ENCODE measurements at places on chromosomes 1 and 21.

- DNase-seq = no peak
These were observed 12.6 kb downstream of the SZT2 start for GRCh38 chr1:43402089-43402865.

DNA sequence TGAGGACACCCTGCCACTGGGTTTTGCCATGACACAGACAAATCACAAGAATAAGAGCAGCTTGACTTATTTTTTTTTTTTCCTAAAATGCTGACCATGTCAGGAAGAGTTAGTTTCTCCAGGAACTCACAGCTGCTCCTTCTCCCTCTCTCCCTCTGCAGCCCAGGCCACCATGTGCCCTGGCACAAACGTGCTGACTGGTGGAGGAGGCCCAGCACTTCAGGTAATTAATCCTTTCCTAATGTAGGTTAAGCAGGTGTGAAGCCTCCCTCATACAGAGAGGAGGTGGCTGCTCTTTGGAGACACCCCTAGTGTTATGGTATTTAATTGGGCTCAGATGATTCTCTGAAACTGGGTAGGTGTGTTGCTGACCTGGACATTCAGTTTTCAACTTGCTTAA, 129.8 kb upstream of the USH2A start:
- DNase-seq = no peak

DNA sequence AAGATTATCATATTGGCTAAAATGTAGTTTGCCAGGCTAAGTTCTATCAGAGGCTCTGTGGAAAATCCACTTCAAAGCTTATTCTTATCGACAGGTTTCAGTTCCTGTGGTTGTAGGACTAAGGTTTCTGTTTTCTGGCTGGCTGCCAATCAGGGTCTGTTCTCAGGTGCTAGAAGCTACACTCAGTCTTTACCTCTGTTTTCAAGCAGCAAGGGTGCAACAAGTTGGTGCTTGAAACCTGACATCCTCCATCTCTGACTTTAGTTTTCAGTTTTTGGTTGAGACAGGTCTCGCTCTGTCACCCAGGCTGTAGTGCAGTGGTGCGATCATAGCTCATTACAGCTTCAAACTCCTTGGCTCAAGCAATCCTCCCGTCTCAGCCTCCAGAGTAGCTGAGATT, 15.3 kb upstream of the TMCO2 start:
- DNase-seq = no peak

DNA sequence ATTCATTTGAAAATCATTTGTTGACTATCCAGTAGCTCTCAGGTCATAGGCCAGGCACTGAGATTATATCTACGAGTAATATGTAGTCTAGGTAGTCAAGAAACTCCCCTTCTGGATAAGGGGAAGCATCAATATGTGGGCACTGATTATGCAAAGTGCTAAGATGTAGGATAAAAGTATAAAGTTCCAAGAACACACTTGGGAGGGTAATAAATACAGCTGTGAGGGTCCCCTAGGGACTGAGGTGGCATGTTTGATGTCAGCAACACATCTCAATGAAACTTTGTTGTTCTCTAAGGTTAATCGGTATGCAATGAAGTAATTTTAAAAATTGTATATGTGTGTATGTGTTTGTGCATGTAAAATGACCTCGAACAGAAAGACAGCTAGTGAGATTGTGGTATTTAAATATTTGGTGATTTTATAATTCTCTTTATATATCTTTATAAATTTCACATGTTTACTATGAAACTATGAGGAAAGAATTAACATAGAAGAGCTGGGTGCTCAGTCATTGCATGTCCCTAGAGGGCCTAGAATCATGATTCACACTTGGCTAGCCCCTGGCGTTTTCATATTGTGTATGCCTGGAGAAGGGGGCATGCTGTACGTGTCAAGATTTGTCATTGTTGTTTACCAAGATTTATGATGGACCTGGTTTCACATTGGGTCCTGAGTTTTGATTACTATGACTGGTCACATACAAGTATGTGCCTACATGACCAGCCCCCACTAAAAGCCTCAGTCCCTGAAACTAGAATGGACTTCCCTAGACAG, 140.1 kb upstream of the DUSP10 start:
- peak; percentile 9 for DNase-seq

GRCh38 chr21:45126204-45126626, 51.8 kb downstream of the ADARB1 start:
- no peak for DNase-seq

DNA sequence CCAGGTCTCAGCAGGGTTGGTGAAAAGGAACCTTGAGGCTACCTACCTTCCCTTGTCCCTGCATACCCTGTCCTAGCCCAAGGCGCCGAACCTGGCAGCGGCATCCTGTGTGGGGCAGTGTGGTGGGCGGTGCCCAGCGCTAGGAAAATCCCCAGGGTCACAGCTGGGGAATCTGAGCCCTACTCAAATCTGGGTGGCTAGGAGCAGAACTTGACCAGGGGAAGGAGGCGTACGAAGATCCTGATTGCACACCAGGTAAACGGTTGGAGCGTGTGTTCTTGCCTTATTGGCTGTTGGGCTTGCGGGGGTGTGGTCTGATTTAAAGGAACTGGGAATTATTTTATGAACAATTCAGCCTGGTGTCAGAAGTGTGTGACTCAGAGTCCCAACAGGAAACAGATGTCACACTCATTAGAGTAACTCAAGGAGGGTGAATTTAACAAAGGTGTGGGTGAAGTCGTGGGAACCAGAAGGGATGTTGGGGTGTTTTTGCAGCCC, 118.6 kb downstream of the LRIG2 start:
- DNase-seq = no peak

DNA sequence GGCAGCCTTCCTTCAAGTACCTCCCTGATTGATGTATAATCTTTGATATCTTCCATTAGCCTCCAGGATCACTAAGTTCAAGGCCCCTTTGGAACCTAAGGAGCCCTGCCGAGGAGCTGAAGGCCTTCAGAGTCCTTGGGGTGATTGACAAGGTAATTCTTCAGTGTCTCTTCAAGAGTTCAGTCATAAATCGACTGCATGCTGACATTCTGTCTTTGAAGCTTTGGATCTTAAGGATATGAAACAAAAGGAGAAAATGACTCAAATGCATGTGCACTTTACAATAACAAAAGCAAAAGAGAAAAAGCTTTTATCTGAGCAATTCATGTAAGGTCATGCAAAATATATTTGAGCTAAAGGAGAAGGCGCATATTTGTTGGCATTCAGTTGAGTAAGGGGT, 125.3 kb downstream of the RPS6KC1 start:
- no peak for DNase-seq

DNA sequence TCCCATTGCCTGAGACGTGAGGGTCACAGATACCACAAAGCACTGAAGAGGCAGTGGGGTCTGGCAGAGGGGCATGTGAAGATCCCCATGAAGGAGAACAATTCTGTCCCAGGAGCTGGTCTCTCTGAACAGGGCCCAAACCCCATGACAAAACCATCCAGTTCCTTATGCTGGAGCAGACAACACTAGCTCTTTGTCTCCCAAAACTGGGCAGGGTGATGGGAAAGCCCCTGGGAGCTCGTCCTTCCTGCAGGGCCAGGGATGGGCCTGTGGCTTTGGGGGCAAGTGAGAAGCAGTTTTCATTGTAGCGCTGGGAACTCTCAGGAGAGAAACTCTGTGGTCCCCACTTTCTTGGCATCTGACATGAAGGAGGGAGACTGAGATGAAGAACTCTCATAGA, 8.8 kb downstream of the ETV3L start:
- no peak for DNase-seq

DNA sequence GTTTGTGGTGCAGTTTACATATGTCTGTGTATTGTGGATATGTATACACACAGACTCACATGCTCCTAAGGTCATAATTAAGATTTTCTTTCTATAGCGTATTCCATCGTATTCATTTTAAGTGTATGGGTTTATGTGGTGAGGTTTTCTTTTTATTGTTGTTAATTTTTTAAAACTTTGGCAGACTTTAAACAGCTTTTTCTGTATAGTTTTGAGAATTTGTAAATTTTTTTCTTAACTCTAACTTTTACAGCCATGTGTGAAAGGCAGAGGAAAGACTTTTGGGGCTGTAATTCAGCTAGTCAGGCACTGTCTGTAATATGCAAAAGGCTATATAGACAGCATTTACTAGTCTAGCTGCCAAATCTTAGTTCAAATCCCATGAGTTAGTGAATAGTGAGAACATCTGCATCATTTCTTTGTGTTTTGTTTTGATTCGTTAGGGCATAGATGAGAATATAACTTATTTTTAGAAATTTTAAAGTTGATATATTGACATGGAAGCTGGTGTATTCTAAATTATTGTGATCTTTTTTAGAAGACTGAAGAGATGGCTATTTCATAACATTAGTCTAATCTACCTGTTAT, 2.3 kb downstream of the MAGI3 start:
- no peak for DNase-seq

GRCh38 chr1:44024903-44025525, 6.2 kb downstream of the SLC6A9 start:
- DNase-seq = no peak

- DNase-seq = peak; percentile 69
These were observed 41.9 kb downstream of the CD34 start for GRCh38 chr1:207868774-207869721.

DNA sequence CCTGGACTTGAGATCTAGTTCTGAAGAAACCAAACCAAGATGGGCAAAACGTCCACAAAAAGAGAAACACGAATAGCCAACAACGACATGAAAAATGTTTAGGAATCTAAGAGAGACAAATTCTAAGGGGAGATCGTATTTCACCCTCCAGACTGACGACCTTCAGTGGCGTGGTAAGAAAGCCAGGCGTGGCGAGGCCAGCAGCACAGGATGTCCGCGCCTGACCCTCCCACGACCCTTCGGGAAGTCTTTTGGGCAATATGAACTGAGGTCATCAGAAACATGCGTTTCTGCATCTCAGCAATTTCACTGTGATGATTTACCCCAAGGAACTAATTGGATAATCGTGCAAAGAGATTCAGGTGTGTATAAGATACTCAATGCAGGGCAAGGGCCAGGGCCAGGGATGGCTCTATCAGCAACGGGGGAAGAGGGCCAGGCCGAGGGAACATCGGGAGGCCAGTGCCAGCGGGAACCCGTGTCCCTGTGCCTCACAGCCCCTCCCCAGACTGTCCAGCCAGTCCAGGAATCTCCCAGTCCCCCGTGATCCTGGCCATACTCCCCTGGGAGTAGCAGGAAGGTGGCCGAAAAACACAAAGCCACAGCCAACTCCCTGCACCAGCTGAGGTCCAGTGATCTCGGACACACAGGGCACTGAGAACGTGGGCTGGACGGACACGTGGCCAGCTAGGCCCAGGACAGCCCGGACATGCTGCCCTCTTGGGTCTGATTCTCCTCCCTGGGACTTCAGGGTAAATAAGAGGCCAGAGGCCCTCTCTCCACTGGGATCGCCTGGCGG, 53.6 kb upstream of the ADARB1 start:
- no peak for DNase-seq

DNA sequence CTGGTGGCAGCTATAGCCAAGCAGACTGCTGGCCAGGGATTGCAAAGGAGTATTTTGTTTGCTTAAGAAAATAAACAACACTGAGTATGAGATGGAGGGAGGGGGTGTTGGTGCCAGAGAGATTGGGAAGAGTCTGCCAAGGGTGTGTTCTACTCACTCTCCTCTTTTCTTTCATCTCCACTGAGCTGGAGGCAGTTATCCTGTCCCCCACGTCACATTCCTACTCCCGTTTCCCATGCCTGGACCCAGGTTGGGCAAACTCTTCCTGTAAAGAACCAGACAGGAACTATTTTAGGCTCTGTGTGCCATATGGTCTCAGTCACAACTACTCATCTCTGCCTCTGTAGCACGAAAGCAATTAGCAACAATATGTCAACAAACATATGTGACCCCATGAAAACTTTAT, 1.4 kb upstream of the IL24 start:
- peak; percentile 96 for DNase-seq

DNA sequence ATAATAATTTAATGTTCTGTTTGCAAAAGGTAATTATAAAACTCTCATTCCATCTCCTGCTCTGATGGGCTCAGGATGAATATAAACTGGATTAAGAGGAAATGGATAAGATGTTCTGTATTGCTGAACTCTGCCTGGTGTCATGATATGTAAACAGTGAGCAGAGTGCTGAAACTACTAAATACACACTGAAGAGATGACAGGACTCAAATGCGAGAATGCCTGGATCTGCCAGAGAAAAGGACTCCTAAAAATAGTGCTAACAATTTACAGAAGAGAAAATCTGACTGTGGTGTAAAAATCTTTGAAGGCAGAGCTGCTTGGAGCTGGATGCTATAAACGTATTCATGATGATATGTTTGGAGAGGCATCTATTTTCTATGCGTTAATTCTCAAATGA, 303.2 kb downstream of the RWDD3 start:
- no peak for DNase-seq

GRCh38 chr1:8474369-8474768, 156.5 kb downstream of the SLC45A1 start:
- no peak for DNase-seq

DNA sequence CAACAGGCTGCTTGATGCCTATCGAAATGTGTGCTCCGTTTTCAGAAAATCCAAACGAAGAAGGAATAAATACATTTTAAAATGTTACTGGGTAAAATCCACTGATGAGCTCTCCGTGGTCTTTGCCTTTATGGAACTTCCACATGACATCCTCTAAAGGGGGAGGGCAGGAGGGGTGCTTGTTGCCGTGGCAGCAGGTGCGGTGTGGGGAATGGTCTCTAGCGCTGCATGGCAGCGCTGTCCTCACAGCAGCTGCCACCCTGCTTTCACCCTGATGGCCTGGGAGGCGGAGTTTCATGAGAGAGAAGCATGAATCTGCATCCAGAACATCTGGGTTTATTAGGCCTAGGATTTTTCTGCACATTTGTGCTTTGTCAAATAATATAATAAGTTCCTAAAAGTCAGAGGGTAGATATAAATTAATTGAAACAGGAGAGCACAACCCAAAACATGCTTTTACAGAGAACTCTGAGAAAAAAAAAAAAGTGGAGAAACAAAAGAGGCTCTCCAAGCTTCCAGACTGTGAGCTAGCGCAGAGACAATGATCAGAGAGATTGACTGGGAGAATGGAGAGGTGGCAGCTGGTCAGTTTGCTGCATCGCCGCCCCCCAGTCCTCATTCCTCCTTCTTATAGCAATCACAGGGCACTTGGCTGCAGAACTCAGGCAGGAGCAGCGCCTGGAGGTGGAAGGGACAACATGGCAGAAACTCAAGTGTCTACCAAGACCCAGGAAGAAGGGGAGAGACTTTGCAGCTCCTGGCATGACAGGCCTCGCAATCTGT, 228.6 kb downstream of the DSCAM start:
- DNase-seq = no peak

GRCh38 chr1:67171978-67172377, 5.7 kb downstream of the IL23R start:
- no peak for DNase-seq

GRCh38 chr1:168786476-168787330, 57.7 kb upstream of the DPT start:
- DNase-seq = no peak

DNA sequence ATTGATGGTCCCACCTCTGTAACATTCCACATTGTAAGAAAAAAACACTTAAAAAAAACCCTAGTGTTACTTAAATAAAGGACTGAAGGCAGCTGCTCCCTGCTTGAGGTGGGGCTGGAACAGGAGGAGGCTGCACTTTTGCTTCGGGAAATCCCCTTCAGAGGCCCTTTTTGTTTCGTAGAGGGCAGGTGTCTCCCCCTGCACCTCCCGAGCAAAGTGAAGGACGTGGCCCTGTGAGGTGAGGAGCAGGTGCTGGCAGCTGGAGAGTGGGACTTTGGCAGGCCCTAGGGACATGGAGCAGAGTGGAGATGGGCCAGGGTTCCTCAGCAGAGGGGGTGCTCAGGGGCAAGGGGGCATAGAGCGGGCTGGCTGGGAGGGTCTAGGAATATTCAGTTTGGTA, 33.4 kb upstream of the WNT4 start:
- DNase-seq = no peak

GRCh38 chr1:47713975-47714767, 276.3 kb downstream of the FOXD2 start:
- no peak for DNase-seq

GRCh38 chr1:44842862-44843655, at the start of gene PTCH2:
Gene PTCH2, minus strand, starts transcription at chr1:44843253. Its CDS starts 321 bp downstream, at chr1:44842932.
- DNase-seq = peak; percentile 58

Measured in AG10803 (cell line).